Heart right ventricle (tissue), 16 donors: ENCODE measurements at places on chromosomes 4 and X. TPM values are rescaled to one million over a fixed set of nuclear protein-coding genes. Genes with fewer than 3 reads are reported as not detected.

PCDH11X gene
- polyA plus RNA-seq = under 0.01 TPM

THAP9 gene
- 5.4 TPM for polyA plus RNA-seq

MTMR8 gene
- polyA plus RNA-seq = 0.66 TPM

ZXDA gene
- polyA plus RNA-seq = 0.75 TPM

RAB41 gene
- not detected for polyA plus RNA-seq

L1CAM gene
- 2.4 TPM for polyA plus RNA-seq

GABRE gene
- polyA plus RNA-seq = 32.3 TPM

ABLIM2 gene
- polyA plus RNA-seq = 7.2 TPM

KCNE5 gene
- polyA plus RNA-seq = 0.22 TPM

TMEM156 gene
- polyA plus RNA-seq = not detected

LNX1 gene
- 7.3 TPM for polyA plus RNA-seq

AREG gene
- 1.5 TPM for polyA plus RNA-seq

ADRA2C gene
- 7.3 TPM for polyA plus RNA-seq

VSIG4 gene
- polyA plus RNA-seq = 17.5 TPM

ADH6 gene
- polyA plus RNA-seq = not detected

TMEM35A gene
- polyA plus RNA-seq = 0.07 TPM

PLXNA3 gene
- polyA plus RNA-seq = 18.9 TPM

SMARCA5 gene
- 10.6 TPM for polyA plus RNA-seq

XAGE1A gene
- polyA plus RNA-seq = not detected

GC gene
- not detected for polyA plus RNA-seq

RPS6KA6 gene
- polyA plus RNA-seq = 0.51 TPM

NOX1 gene
- polyA plus RNA-seq = not detected

GSX2 gene
- not detected for polyA plus RNA-seq
